ENCODE measurements at places on chromosomes 11 and 22.

- no peak for DNase-seq
Measured at GRCh38 chr11:12884751-12885318, 124.3 kb upstream of the RASSF10 start.

DNA sequence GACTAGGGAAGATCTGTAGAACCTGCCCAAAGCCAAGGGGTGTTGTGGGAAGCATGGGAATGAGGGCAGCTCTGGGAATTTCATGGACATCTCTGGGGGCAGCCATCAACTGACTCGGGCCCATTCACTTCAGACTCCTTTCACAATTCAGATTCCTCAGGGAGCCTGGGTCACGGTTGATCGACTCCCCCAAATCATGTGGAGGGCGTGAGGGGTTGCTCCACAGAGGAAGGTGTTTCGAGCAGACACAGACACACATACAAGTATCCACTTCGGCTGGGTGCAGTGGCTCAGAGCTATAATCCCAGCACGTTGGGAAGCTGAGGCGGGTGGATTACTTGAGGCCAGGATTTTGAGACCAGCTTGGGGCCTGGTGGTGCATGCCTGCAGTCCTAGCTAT, 15.7 kb downstream of the STX3 start:
- DNase-seq = no peak

- no peak for DNase-seq
Measured at GRCh38 chr11:61488651-61489291, 19.8 kb upstream of the LRRC10B start.

GRCh38 chr11:9672288-9672916, 8.5 kb downstream of the SWAP70 start:
- DNase-seq = no peak

DNA sequence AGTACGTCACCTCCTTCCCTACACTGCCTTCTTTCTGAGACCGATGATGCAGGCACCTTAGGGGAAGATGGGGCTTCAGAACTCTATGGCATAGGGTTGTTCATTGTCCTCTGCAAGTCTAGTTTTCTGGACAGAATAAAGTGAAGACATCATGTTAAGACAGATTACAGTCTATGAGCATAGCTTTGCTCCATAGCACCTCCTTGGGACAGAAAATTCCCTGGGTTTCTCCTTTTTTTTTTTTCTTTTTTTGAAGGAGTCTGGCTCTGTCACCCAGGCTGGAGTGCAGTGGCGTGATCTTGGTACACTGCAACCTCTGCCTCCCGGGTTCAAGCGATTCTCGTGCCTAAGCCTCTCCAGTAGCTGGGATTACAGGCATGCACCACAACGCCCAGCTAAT, 119.8 kb upstream of the CADM1 start:
- DNase-seq = no peak

GRCh38 chr11:92969634-92970347, at the start of gene MTNR1B:
Gene MTNR1B, plus strand, starts transcription at chr11:92969651. Its CDS starts 75 bp downstream, at chr11:92969726.
- DNase-seq = no peak

GRCh38 chr11:108592591-108593213, 866 bp downstream of the EXPH5 start:
- no peak for DNase-seq

DNA sequence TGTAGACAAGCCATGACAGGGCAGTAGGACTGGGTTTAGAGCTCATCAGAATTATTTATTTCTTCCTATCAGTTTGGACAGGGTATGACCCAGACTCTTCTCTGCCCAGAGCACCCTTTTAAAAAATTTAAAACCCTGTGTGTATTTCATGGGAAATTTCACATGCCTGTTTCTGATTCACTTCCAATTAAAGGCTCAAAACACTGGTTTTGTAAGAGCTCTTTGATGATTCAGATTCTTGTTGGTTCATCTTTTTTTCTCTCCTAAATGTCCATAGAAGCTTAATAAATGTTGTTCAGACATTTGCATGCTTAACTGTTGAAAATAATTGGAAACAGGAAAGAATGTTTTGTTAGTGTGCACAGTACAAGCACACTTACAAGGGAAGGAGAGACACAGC, 13.8 kb downstream of the FLI1 start:
- DNase-seq = peak; percentile 82

GRCh38 chr22:17634696-17635095, 3.9 kb upstream of the BCL2L13 start:
- no peak for DNase-seq

Data from fibroblast of skin of right quadriceps (primary cell).